ENCODE measurements at places on chromosomes 7 and 10. TPM values are rescaled to one million over a fixed set of nuclear protein-coding genes. Genes with fewer than 3 reads are reported as not detected.

Gene BLNK
- 22.7 TPM for total RNA-seq

Gene SFRP4
- not detected for total RNA-seq

Gene CEP55
- not detected for total RNA-seq

Gene APBB1IP
- 50.7 TPM for total RNA-seq

Gene GIMAP4
- total RNA-seq = 12.0 TPM

Gene PARD3
- 22.1 TPM for total RNA-seq

Gene GHRHR
- 0.59 TPM for total RNA-seq

Gene TAS2R41
- not detected for total RNA-seq

Gene NEUROD6
- total RNA-seq = not detected

Gene C10orf120
- not detected for total RNA-seq

Gene LRRC17
- 0.64 TPM for total RNA-seq

All from right lobe of liver (tissue), 6 donors.